ENCODE measurements at places on chromosomes 2 and 18.

GRCh38 chr2:223589901-223590300, 12.3 kb downstream of the SCG2 start:
- H3K4me3 ChIP-seq = no peak overlapping the region
- no peak for DNase-seq
- no peaks in the 10 kb centered on the region for H3K27me3 ChIP-seq
- H3K4me1 ChIP-seq = no peaks in the 10 kb centered on the region
- no peaks in the 10 kb centered on the region for H3K36me3 ChIP-seq

GRCh38 chr2:105521176-105521575, 122.3 kb upstream of the FHL2 start:
- no peaks in the 10 kb centered on the region for H3K36me3 ChIP-seq
- DNase-seq = no peak
- H3K27me3 ChIP-seq = no peaks in the 10 kb centered on the region
- H3K4me1 ChIP-seq = no peaks in the 10 kb centered on the region
- H3K4me3 ChIP-seq = no peak overlapping the region

GRCh38 chr2:9656270-9656766, 25.5 kb upstream of the YWHAQ start:
- peak overlapping the region; percentile 7 for H3K4me3 ChIP-seq
- H3K4me1 ChIP-seq = peaks cover 23% of the 10 kb centered on the region
- H3K36me3 ChIP-seq = no peaks in the 10 kb centered on the region
- DNase-seq = peak; percentile 39
- H3K27ac ChIP-seq = peak overlapping the region; percentile 72

DNA sequence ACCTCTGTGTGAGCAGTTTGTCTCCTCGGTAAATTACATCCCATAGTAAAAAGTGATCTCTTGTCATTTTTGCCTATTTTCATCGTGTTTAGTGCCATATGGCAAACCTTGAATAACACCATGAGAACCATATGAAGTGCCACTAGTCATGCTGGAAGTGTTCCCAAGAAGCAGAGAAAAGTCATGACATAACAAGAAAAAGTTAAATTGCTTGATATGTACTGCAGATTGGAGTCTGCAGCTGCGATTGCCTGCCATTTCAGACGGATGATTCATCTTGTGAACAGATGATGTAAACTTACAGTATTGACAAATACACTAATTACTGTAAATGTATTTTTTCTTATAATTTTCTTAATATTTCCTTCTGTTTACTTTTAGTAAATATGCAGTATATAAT, 846.7 kb downstream of the BCL11A start:
- no peak overlapping the region for H3K27ac ChIP-seq
- no peaks in the 10 kb centered on the region for H3K36me3 ChIP-seq
- H3K4me1 ChIP-seq = no peaks in the 10 kb centered on the region
- no peak for DNase-seq

DNA sequence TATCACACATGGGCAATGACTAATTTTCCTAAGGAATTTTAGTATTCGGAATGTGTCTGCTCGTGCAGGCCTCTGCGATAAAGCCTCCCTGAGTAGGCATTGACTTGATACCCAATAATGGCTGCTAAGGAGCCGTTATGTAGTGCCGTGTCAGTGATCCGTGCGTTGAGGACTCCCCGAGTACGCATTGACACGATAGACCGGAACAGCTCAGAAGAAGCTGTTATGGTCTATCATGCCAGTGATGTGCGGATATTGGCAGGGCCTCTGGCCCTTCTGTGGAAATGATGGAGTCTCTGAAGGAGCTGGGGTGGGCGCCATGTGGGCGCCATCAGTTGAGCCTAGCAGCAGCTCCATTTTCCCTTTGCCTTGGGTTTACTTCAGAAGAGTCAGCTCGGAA, 29.1 kb downstream of the ZEB2 start:
- H3K27ac ChIP-seq = no peak overlapping the region
- H3K4me3 ChIP-seq = no peak overlapping the region
- peaks cover 6% of the 10 kb centered on the region for H3K36me3 ChIP-seq
- peaks cover 43% of the 10 kb centered on the region for H3K4me1 ChIP-seq

DNA sequence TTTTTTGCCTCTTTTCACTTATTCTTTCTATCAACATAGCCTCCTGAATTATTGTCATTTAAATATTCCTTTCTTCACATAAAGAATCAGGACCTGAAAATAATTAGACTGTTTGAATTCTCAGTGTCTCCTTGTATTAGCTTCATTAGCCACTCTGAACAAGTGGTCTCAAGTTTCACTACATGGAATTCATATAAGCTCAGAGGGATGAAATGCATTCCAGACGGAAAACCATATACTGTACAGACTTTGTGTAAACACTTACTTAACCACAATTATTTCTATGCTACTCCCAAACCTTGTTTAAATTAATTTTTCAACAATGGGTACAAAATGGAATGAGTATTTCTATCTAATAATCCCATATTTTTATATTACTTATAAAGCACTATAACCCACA, 53.4 kb downstream of the CHN1 start:
- H3K4me1 ChIP-seq = no peaks in the 10 kb centered on the region
- H3K4me3 ChIP-seq = no peak overlapping the region
- H3K27ac ChIP-seq = no peak overlapping the region
- no peaks in the 10 kb centered on the region for H3K36me3 ChIP-seq
- H3K27me3 ChIP-seq = peaks cover 8% of the 10 kb centered on the region

- H3K4me3 ChIP-seq = no peak overlapping the region
- no peak overlapping the region for H3K27ac ChIP-seq
- no peak for DNase-seq
- H3K36me3 ChIP-seq = no peaks in the 10 kb centered on the region
Observed at GRCh38 chr2:86243950-86244733, 44.9 kb downstream of the MRPL35 start.

- H3K27me3 ChIP-seq = no peaks in the 10 kb centered on the region
- no peak for DNase-seq
- H3K36me3 ChIP-seq = peaks cover 38% of the 10 kb centered on the region
- H3K4me3 ChIP-seq = no peak overlapping the region
- peaks cover 4% of the 10 kb centered on the region for H3K4me1 ChIP-seq
Observed at GRCh38 chr2:101860157-101860556, 131.6 kb upstream of the IL1R2 start.

DNA sequence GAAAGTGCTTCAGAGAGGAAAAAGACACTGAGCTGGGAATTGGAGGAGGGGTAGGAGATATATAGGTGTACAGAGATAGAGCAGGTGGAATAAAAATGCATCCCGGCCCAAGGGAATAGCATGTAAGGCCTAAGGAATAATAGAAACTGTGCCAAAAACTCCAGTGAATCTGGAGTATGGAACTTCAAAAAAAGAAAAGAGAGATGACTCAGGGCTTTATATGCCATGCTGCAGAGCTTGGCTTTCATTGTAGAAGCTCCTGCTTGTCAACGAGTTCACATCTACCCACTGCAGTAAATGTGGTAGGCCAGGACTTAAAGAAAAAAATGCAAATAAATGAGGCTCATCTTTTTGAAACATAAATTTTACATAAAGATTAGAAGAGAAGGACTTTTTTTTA, 131.8 kb downstream of the MREG start:
- no peak overlapping the region for H3K4me3 ChIP-seq
- no peak for DNase-seq
- H3K36me3 ChIP-seq = no peaks in the 10 kb centered on the region

DNA sequence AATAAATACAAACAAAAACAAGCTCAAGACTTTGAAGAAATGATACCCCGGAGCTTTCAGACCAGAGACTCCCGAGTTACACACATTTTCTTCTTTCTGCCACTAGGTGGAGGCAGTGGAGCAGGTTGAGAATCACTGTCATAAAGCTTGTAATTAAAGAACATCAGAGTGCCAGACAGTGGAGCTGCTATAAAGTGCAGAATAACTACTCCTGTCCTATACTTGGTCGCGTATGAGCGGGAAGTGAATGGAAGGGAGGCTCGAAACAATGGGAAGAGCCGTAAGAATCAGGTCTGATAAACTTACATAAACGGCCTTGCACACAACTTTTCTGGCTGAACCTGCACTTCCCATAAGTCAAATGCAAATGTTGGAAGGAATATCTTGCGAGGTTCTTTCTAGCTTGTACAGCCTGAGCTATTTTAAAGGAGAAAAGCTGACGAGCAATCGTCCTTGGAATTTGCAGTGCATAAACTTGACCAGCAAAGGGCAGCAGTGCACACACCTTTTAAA, 189.0 kb downstream of the RPIA start:
- H3K4me3 ChIP-seq = no peak overlapping the region
- H3K4me1 ChIP-seq = no peaks in the 10 kb centered on the region
- DNase-seq = peak; percentile 18
- no peaks in the 10 kb centered on the region for H3K36me3 ChIP-seq

- H3K36me3 ChIP-seq = no peaks in the 10 kb centered on the region
- DNase-seq = no peak
- peaks cover 59% of the 10 kb centered on the region for H3K4me1 ChIP-seq
- no peaks in the 10 kb centered on the region for H3K27me3 ChIP-seq
Observed at GRCh38 chr2:161976295-161976694, 97.7 kb downstream of the DPP4 start.

- H3K36me3 ChIP-seq = no peaks in the 10 kb centered on the region
- no peaks in the 10 kb centered on the region for H3K4me1 ChIP-seq
- H3K27me3 ChIP-seq = no peaks in the 10 kb centered on the region
Observed at GRCh38 chr2:529424-529823, 147.8 kb downstream of the TMEM18 start.

- no peaks in the 10 kb centered on the region for H3K27me3 ChIP-seq
- no peaks in the 10 kb centered on the region for H3K4me1 ChIP-seq
- no peak overlapping the region for H3K27ac ChIP-seq
- DNase-seq = no peak
- H3K36me3 ChIP-seq = no peaks in the 10 kb centered on the region
Observed at GRCh38 chr2:129465045-129465444, 514.4 kb upstream of the RAB6C start.

- no peak overlapping the region for H3K4me3 ChIP-seq
- DNase-seq = no peak
- no peaks in the 10 kb centered on the region for H3K27me3 ChIP-seq
- no peak overlapping the region for H3K27ac ChIP-seq
- H3K4me1 ChIP-seq = no peaks in the 10 kb centered on the region
- H3K36me3 ChIP-seq = no peaks in the 10 kb centered on the region
Observed at GRCh38 chr2:187874786-187875185, 320.6 kb upstream of the TFPI start.

DNA sequence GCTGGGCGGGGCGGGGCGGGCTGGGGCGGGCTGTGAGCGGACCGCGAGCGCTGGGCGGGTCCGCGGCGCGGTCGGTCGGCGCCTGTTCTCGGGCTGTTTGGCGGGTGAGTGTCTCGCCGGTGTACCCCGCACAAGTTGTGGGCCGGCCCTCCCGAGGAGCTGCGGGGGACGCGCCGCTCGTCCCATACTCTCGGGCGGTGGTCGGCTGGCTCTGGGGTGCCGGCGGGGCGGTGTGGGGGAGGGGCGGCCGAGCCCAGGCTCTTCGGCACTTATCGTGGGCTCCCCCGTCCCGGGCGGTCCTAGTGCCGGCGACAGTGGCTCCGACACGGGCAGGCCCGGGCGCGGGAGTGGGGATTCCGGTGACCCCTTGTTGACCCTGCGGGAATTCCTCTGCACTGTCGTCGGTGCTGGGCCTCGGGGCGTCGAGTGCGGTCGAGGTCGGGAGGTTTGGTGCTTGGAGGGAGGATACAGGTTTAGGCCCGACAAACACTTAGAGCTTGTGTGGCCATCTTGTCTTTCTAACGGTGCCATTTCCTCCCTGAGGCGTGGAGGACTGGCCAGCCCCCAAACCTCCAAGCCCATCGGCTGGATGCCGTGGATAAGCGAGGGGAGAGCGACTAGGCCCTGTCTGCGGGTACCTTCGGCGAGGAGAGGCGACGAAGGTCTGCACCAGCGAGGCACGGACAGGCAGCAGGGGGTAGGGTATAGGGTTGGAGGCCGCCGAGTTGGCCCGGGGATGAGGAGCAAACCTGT, at the start of gene SEPTIN2:
Gene SEPTIN2, plus strand, starts transcription at position 47 of the 753 bp plus-strand sequence. CDS start 8,308 bp downstream, outside the sequence.
- H3K36me3 ChIP-seq = peaks cover 45% of the 10 kb centered on the region

- DNase-seq = no peak
- no peak overlapping the region for H3K27ac ChIP-seq
- H3K27me3 ChIP-seq = peaks cover 18% of the 10 kb centered on the region
Observed at GRCh38 chr2:37337620-37338280, 6.7 kb upstream of the QPCT start.

DNA sequence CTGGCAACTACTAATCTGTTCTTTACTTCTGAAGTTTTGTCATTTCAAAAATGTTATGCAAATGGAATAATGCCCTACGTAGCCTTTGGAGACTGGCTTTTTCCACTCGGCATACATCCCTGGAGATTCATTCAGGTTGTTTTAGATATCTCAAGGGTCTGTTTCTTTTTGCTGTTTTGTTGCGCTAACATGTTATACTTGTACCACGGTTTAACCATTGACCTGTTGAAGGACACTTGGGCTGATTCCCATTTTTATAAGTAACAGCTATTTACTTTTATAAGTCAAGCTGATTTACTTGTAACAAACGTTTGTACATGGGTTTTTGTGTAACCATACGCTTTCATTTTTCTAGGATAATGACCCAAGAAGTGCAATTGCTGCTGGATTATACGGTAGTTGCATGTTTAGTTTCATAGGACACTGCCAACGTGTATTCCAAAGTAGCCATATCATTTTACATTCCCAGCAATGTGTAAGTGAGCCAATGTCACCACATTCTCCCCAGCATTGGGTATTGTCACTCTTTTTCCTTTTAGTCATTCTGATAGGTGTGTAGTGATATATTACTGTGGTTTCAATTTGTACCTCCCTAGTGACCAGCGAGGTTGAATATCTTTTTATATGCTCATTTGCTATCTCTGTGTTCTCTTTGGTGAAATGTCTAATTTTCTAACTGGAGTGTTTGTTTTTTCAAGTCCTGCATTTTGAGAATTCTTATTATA, 36.5 kb upstream of the STAT4 start:
- H3K4me3 ChIP-seq = no peak overlapping the region
- no peak for DNase-seq
- peaks cover 4% of the 10 kb centered on the region for H3K36me3 ChIP-seq
- H3K4me1 ChIP-seq = peaks cover 55% of the 10 kb centered on the region

DNA sequence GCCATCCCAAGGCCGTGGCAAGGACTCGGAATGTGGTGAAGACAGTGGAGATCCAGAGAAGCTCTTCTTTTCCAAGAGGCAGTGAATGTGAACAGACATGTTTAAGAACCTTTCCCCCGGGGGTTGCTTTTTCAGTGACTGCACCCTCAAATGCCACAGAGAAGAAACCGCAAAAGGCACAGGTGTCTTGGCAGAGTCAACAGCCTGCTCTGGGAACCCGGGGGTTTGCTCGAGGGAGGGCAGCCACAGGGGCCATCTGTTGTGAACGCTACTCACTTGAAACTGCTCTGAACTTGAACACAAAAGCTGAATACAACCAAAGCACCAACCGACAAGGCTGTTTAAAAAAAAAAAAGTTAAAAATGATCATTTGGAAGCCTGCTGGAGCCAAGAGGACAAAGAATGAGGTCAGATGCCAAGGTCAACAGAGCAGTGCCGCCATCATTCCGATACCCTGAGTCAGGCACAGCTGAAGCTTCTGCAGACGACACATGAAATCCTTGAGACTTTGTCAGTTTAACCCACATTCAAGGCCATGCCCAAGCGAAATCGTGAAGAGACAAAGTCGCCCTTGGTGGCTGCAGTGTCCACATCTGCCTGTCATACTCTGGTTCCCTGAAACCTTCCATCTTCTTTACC, 47.4 kb downstream of the PSMG2 start:
- peaks cover 16% of the 10 kb centered on the region for H3K4me1 ChIP-seq
- peak; percentile 34 for DNase-seq
- peaks cover 2% of the 10 kb centered on the region for H3K27me3 ChIP-seq
- no peaks in the 10 kb centered on the region for H3K36me3 ChIP-seq
- H3K27ac ChIP-seq = peak overlapping the region; percentile 42

Measured in activated naive CD8-positive, alpha-beta T cell treated with anti-CD3 and anti-CD28 coated beads, Interleukin-2, amount 50 U/mL, for 24 hours (primary cell).